ENCODE measurements at places on chromosomes 12 and 14.

- DNase-seq, result no peak
Observed at GRCh38 chr12:5033883-5034282, 9.8 kb upstream of the KCNA5 start.

- DNase-seq, result no peak
Observed at GRCh38 chr12:103503546-103504480, 8.0 kb upstream of the C12orf42 start.

DNA sequence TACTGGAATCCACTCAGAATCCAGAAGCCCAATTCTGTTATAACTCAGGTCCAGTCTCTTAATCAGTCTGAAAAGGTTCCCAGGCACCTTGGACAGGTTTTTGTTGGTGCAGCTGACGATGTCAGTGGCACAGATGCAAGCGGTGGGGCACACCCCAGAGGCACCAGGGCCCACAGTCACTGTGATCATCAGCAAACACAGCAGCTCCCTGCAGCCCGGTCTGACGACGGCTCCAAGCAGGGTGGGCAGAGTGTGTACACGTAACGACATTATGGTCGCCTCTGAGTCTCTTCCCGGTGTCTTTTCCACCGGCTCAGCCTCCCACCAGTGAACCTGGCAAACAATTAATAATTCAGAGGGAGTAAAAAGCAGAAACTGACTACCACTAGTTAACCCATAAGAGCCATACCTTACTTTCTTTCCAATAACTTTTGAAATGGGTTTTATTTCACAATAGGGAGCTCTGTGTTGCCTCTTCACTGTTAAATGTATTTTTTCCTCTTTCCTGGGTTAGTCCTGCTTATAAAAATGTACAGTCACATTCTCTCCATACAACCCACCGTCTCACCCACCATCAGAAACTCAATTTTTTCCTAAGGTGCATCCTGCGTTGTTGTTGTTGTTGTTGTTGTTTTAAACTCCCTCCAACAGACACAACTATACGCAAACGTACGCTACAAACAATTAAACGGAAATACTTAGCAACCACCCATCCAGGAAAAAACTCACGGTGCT, 521 bp upstream of the PCED1B start:
- DNase-seq, result peak; percentile 7

DNA sequence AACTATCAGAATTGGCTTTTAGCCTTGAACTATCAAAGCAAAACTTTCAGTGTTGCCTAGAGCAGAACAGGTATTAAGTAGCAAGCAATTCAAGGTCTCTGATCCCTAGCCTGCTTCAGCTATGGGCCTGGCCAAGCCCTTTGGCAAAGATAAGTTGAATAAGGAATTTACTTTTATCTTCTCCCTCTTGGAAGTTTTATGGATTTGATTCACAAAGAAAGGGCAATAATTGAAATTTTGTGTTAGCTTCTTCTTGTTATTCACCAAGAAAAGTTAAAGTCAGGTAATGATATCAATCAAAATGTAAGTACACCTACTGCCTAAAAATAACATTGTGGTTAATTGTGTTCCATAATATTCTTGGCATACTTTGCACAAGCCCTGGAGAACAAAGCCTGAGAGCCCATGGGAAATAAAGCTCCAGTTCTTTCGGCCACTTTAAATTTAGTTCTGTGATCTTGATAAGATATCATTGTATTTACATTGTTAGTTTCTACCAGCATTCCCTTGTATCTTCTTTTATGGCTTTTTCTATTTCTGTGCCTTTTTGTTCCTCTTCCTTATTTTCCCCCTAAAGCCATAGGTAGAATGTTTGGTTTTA, 158.0 kb downstream of the RAD51B start:
- no peak for DNase-seq

GRCh38 chr12:46386360-46386867, 13.8 kb upstream of the SLC38A2 start:
- DNase-seq, result no peak

DNA sequence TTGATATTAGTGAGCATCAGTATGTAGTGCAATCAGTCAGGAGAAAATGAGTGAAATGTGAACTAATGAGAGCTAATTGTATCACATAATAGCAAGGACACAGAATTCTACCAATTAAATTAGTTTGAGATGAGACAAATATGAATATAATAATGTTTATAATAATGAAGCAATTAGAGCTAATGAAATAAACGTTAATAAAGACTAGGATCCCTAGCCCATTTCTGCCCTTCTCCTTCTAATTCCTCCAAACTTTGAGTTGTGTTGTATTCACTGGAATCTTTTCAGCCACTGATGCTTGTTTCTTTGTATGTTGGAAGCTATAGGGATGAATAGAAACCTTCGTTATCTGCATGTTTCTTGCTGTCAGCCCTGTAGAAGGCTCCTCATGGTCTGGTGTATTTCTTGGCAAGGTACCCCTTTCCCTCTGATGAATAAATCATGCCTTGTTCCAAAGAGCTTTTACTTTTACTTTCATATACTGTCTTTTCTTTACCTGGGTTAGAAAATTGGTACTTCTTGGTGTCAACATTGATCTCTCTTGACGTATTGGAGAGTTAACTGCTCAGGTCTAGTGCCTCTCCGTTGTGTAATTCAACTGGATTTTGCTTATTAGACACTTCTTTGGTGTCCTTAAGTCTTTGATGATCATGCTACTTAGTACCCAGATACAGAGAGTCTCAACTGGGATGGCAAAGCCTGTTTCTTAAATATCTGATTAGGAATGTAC, 154.8 kb downstream of the PTCSC3 start:
- no peak for DNase-seq

DNA sequence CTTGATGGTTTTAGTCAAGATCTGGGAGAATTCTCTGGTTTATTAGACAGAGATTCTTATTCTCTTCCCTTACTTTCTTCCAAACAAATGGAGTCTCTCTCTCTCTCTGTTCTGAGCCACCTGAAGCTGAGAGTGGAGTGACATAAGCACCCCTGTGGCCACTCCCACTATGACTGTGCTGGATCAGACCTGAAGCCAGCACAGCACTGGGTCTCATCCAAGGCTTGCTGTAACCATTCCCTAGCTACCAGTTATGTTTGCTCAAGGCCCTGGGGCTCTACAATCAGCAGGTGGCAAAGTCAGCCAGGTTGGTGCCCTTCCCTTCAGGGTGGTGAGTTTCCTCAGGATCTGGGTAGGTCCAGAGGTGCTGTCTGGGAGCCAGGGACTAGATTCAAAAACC, 568.5 kb downstream of the AACS start:
- no peak for DNase-seq

DNA sequence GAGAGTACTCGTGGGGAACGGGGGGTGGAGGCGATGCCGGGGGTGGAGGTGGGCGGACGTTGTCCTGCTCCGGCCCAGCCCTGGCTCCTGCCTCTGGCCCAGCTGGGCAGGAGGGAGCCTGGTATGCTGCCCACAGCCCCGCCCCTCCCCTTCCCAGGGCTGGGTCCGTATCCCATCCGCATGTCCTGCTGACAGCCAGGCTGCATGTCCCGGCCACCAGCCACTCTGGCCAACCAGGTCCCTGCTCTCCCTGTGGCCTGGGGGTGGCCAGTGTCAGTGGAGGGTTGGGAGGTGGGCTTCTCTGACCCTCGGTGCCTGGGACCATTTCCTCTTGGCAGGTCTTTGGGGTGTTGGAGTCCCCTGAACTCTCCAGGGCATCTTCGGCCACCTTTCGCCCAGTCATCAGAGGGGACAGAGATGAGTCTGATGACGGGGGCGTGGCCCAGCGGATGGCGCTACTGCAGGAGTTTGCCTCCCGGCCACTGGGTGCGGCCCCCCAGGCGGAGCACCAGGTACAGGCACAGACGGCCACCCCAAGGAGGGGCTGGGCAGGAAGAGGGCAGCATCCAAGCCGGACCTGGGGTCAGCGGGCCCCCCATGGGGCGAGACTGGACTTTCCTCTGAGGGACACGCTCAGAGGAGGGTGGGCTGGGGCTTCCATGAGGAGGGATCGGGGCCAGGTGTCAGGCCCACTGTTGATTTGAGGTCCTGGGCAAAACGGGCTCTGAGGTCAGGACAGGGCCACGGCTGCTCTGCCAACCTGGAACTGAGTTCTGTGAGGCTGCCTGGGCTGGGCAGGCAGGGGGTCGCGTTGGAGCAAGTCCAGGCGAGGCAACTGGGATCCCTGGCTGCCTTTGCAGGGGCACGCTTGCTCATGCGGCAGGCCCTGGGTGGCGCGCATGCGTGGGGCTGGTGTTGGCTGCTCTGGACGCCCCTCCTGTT, 20.2 kb downstream of the CEP170B start:
- DNase-seq, result no peak

GRCh38 chr14:32205984-32206383, 2.9 kb upstream of the RNU6-8 start:
- DNase-seq, result no peak

GRCh38 chr12:107148107-107148506, 54.8 kb upstream of the CRY1 start:
- no peak for DNase-seq

DNA sequence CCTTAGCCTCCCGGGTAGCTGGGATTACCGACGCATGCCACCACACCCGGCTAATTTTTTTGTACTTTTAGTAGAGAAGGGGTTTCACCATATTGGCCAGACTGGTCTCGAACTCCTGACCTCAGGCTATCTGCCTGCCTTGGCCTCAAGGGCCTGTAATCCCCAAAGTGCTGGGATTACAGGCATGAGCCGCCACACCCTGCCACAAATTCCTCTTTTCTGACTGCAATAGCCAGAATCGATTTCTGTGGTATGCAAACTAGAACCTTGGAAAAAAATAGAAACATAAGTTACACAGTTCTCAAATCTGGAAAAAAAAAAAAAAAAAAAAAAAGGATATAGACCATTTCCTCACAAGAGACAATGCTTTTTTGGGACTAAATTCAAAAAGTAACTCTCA, 184.6 kb upstream of the EGLN3 start:
- DNase-seq, result no peak

GRCh38 chr12:79262938-79263337, 398.4 kb downstream of the SYT1 start:
- DNase-seq, result no peak

DNA sequence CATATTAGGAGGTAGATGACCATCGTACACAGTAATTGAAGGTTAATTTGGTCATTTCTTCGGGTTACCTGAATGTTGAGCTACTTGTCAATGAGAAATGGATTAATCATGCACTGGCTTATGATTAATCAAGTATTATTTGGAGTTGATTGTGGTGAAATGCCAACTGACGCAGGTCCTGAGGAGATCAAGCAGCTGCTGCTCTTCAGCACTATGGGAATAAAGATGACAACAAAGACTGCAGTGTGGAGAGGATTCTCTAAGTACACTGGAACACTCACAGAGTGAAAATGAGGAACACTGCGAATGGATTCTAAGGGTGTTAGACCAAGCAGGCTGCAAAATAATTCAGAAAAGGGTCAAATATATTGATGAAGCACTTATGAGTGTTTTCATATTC, 202.8 kb upstream of the DIO2 start:
- no peak for DNase-seq

GRCh38 chr14:105589161-105589925, 63.0 kb downstream of the TMEM121 start:
- DNase-seq, result no peak

DNA sequence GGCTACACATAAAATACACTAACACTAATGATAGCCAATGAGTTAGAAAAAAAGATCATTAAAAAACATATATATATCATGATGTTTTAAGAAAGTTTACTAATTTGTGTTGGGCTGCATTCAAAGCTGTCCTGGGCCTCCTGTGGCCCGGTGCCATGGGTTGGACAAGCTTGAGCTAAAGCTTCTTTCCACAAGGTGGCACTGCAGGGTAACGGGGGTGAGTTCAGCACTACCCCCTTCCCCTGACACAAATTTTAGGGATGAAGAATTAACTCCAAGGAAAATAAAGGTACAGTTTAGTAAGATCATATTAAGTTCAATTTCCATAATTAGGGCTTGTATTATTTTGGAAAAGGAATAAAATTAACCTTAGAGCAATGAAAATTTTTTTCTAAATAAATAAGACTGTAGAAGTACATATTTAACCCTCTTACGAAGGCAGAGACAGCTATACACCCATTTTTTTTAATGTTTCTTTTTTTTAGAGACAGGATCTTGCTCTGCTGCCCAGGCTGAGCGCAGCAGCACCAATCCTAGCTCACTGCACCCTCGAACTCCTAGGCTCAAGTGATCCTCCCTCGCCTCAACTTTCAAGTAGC, 38.9 kb downstream of the PPP1R13B start:
- DNase-seq, result peak; percentile 49

DNA sequence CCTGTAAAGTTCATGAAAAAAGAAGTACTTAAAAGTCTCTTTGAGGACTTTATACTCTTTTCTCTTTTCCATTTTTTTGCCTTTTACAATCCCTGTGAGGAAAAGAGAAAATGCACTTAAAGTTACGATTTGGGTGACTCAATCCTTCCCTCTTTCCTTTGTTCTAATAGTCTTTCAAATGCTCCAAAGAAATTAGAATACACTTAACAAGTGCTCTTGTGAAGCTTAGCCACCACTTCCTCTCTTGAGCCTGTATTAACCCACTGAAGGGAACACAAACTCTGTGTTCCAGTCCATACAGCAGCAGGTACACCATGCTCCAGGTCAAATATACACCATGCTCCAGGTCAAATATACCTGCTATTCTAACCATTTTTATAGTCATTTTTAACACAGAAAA, 581.1 kb upstream of the MGAT4C start:
- DNase-seq, result no peak
